ENCODE measurements at places on chromosomes 2 and 18.

DNA sequence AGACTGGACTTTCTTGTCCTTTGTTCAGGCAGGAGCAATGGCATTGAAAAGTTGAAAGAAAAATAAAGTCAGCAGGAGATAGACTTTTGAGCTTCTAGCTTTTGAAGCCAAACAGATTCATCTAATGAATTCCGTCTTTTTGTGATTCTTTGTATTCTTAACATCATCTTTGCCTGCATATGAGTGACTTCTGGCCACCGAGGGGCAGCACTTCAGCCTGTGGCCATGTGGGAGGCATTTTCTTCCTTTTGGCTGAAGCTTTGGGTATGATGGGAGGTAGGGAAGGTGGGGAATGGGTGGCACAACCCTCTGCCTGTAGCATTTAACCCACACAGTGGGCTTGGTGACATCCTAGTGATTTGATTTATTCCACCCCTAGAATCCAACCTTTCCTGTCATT lies 220.6 kb downstream of the SETBP1 start:
- no peak for DNase-seq

DNA sequence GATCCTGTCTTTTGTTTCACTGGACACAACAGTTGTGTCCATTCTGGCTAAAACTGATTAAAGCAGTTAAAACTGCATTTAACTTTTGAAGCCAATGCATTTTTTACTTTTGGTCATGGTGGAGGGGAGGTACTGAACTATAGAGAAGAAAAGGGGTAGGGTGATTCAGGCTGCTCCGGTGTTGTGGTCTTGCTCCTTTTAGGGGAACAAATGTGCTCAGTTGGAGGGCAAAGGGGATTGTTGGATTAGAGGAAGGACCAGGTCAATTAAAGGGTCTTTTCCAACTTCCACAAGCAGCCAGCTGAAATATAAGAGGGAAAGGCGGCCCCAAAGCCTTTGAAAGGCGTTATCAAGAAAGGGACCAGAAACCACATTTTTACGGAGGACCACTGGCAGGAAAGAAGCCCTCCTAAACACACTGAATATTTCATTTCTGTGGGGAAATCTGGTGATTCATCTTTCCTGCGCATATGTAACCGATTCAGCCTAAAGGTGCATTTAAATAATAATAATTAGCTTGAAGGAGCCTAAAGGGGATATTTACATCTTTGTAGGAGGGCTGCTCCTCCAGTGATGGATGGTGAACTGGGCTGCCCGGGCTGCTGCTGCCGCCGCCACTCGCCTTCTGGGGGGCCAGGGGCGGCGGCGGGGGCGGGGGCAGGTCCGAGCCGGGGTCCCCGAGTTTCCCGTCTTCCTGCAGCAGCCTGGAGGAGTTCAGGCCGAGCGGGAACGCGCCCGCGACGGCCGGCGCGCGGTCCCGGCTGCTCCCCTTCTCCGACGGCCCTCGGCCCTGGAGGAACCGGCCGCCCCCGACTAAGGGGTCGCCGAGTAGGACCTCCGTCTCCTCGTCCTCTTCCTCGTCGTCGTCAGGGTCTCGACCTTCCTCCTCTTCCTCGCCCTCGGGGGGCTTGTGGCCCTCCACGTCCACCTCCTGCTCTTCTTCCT lies 5.2 kb downstream of the SKOR2 start:
- DNase-seq, result no peak

DNA sequence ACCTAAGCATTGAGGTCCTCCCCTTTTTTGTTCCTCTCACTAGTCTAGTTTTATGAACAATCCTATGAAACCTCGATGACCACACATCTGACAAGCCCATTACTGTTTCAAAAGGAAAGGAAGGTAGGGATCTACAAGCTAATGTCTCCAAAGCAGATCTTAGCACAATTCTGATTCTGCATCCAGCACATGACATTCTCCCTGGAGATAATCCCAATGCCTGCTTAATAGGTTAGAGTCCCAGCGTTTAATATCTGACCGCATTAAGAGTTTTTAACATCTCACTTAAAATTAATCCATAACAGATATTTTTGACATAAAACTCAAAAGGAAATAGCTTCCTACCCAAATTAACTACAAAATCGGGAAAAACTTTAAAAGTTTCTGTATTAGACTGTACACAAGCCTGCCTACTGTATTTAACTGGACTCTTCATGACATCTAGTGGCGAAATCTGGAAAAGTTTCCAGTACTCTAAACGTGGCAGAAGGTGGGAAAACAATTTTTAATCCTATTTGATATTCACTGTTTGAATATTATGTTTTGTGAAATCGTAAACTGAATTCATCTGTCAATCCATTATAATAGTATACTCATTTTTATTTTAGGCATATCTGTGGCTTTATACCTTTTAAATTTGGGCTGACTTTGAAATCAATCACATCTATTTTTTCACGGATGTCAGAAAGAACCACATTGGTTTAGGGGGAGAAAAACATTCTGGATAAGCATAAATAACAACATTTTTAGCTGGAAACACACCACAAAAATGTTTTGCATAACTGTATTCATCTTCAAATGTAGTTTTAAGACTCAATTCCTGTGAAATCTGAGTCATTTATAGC lies 62.4 kb downstream of the TXNL1 start:
- DNase-seq, result no peak

DNA sequence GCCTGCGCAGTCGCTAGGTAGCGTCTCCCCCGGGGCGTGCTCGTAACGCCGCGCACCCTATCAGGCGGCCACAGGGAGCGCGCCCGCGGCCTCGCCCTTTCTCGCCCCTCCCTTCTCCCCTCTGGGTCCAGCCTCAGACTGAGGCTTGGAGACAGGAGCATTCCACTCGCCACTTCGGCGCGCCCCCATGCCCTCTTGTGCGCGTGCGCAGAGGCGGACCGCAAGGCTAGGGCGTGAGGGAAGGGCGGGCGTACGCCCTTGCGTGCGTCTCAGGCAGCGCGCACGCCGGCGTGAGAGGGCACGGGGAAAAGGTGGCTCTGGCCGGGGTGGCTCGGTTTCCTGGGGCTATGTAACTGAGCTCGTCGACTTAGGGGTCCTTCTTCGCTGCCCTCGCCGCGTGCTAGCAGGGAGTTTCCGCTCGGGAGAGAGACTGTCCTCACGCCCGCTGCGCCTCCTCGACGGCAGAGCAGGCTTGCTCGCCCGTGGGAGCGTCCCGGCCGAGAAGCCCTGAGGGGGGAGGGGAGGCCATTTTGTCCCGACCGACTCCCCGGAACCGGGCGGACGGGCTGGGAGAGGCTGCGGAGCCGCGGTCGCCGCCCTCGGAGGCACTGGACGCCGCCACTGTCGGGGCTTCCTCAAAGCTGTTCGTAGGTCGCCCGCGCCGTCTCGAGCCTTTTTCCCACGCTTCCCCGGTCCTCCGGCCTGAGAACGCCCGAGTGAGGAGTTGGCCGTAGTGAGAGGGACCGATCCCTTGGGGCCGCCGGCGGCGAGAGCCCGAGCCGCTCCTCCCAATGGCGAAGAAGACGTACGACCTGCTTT lies at the start of gene RAB10:
Gene RAB10 (plus strand): TSS at position 267 of the 819 bp plus-strand sequence. CDS start 525 bp downstream, at position 792.
- peak; percentile 99 for DNase-seq

- DNase-seq, result no peak
These were observed 862.3 kb downstream of the SUCLG1 start for GRCh38 chr2:83596592-83597282.

DNA sequence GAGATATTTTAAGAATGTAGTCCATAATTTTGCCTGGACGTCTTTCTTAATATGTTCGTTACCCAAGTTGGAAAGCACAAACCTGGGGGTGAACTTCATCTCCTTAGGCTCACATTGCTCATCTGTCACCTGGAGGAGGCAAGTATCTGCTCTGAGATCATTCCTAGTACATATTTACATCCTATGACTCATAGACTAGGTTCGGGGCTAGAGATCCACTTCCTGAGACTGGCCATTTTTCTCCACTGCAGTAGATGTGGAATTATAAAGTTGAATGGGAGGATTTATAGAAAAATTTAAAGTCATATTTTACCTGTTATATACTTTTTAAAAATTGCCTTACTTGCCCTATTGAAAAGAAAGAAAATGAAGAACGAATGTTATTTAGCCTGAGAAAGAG lies 77.5 kb upstream of the PROKR1 start:
- DNase-seq, result no peak

DNA sequence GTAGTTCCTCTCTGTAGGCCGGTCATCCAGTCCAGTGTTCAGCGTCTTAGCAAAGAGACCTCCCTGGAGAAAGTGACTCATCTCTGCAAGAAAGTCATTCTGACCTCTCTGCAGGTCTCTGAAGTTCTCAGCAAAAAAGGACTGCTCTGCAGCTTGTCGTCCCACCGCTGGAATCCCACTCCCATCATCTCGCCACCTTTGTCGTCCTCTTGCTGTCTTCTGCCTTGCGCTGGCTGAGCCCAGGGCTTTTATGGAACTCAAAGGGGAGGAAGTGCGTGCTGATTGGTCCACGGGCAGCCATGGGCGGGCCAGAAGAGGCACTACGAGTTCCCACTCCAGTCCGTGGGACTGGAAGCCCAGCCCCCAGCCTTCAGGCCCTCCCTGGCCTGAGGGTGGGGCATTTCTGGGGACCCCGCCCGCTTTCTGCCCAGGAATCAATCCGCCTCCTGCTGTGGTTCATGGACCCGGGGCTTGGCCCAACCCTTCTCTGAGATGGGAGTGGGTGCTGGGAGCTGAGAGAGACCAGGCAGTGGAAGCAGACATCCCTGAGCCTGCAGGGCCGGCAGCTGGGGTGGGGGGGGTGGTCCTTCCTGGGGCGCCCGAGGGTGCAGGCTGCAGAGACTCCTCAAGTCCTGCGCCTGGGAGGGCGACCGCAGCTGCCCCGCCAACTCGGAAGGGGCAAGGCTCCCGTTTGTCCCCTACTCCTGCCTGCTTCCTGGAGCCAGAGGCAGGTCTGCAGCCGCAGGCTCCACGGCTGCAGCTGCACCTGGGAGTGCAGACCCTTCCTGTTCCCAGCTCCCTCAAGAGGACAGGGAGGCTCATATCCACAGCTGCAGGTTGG lies 660.7 kb upstream of the RAB6C start:
- no peak for DNase-seq

GRCh38 chr18:75003039-75003438 lies 205.9 kb downstream of the PTGR3 start:
- DNase-seq, result no peak

GRCh38 chr18:50704357-50704940 lies 115.4 kb downstream of the MRO start:
- DNase-seq, result no peak

DNA sequence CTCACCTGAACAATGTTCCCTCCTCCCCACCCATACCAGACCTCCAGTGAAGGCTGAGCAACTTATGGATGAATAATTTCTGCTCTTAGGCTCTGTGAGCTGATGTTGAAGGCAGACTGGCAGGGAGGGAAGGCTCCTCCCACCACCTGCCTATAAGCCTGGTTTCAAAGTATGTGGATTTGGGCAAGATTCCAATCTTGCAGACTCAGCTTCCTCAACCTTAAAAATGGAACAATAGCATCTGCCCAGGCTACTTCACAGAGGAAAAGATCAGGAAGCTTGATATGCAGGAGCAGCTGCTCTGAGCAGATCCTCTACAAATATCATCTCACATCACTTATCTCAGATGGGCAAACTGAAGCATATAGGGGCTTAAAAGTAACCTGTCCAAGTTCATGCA lies 112.2 kb downstream of the ZFP36L2 start:
- no peak for DNase-seq

DNA sequence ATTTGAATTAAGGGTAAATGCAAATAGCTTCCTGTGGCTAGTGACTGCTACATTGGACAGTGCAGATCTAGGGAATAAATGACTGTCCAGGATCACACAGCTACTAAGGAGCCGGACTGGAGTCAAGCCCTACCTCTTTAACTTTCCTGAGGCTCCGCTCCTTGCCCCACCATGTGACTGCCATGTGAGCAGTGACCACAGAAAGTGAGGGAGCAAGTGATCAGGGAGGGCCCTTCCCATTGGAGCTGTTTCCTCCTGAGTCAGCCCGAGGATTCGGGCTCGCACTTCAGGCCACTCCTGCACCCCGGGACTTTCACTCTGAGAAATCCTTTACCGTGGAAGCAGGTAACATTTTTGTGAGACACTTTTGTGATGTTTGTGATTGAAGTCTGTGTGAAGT lies 198.0 kb downstream of the ANKRD30B start:
- DNase-seq, result no peak

DNA sequence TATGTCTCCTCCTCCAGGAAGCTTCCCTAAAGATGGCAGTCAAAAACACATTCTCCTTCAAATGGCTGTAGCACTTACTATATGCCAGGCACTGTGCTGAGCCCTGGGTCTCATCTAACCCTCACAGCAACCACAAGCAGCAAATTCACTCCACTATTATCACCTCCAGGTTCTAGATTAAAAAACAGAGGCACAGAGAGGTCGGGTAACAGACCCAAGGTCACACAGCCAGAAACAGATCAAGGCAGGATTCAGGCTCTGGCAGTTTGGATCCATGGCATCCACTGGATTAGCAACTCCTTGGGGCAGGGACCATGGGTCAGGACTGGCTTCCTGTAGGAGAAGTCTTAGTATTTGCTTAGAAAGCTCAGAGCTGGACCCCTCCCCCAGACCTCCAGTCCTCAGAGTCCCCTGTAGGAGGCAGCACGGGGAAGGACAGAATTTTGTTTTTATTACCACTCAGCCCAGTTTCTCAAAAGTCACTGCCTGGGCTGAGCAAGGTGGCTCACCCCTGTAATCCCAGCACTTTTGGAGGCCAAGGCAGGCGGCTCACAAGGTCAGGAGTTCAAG lies 34.4 kb downstream of the ZFP36L2 start:
- DNase-seq, result no peak

DNA sequence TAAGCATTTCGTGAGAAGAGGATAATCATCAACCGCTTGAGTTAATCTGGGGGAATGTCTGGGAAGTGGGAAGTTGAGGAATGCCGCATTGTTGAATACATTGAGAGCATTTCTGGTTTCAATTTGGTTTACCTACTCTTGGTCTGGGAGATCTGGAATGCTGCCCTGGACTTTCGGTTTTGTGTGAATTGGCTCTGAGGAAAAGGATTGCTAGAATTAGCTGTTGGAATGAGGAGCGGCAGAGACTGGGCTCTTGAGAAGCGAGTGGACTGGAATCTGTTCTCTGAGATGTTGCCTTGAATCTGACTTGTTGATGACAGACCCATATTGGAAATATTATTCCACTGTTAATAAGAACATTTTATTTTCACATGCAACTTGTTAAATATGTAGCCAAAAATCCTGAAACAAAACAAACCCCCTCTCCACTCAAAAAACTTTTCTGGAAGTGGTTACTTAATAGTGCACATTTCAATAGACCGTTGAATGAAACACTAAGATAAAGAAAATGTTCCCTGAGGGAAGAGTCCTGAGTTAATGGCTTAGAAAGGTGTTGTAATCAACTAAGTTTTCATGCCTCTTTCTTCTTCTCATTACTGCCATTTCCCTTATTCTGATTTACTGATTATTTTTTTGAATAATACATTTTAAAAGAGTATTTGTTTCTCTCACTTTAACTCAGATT lies 50.8 kb downstream of the PTPRM start:
- DNase-seq, result no peak

- no peak for DNase-seq
These were observed 852.3 kb upstream of the CRIM1 start for GRCh38 chr2:35503311-35503710.
